ENCODE measurements at places on chromosomes 13 and 19. TPM values are rescaled to one million over a fixed set of nuclear protein-coding genes. Genes with fewer than 3 reads are reported as not detected.

- DNase-seq, result no peak
These were observed 30.9 kb downstream of the ENOX1 start for GRCh38 chr13:43755844-43756243.

- DNase-seq, result no peak
These were observed 14.5 kb downstream of the F2RL3 start for GRCh38 chr19:16903347-16903746.

DNA sequence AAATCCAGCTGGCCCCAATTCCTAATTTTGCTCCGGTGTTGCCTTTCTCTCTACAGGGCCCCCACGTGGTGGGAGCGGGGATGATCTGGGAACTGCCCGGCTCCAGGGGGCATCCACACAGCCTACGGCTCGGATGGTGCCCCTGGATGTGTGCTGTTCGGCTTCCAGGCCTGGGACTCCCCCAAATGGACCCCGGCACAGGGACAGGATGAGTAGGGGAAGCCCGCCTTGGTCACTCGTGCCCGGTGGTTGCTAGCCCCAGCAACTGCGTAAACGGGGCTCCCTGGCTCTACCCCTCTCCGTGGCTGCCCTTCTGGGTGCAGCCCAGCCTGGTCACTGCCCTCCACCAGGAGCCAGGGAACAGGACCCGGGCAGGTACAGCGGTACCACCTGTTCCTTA lies 111.5 kb downstream of the TEX26 start:
- DNase-seq, result no peak

DNA sequence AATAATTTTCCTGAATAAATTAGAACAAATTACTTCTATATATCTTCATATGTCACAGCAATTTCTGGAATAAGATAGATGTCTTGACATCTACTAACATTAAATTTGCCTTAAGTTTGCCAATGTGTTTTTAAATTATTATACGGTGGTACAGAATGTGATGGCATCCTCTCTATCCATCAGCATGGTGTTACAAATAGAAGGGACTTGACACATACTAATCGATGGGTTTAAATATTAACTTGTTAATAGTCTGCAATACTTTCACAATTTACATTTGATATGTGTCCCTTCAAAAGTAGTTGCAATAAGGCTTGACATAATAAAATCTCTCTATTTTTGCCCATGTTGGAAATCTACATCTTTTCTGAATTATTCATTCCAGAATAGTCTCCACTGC lies 65.1 kb upstream of the PRR20A start:
- DNase-seq, result no peak

Gene CRX
- 0.01 TPM for polyA plus RNA-seq

DNA sequence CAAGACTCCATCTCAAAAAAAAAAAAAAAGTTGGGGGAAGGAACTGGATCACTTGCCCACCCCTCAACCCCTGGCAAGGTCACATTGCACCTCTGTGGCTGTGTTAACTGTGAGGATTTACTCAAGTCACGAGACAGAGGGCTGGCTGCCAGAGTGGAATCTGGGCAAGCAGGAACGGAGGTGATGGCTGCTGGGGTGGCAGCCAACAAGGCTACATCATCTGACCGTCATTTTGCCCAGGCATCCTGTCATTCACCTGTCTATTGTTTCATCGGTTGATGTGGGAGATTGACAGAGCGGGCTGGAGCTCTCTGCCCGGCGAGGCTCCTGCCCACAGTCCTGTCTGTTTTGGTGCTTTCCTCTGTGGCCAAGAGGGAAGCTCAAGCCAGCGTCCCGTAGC lies 75.7 kb downstream of the DPF1 start:
- DNase-seq, result no peak
